GM06990 (cell line): ENCODE measurements at places on chromosomes 4 and X.

- DNase-seq = no peak
Observed at GRCh38 chr4:84498203-84498934, 723 bp downstream of the NKX6-1 start.

DNA sequence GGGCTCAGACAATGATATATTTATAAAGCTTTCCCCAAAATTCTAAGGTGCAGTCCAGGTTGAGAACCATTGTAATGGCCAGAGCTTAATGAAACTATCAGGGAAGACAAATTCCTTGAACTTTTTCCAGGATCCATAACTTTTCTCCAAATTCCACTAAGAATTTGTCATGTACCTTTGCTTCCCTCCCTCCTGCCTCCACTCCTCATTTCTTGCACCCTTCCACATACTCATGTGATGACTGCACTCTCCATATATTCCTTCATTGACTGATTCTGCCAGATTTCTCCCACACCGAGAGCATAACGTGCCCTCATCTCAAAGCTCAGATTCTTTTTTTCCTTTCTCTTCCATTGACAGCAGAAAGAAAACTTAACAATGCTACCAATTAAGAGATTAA lies 20.9 kb upstream of the AMELX start:
- no peak for DNase-seq

- DNase-seq = no peak
Observed at GRCh38 chrX:47179221-47179927, 14.3 kb upstream of the UBA1 start.

- no peak for DNase-seq
Observed at GRCh38 chr4:1473718-1474117, 67.5 kb upstream of the NKX1-1 start.

DNA sequence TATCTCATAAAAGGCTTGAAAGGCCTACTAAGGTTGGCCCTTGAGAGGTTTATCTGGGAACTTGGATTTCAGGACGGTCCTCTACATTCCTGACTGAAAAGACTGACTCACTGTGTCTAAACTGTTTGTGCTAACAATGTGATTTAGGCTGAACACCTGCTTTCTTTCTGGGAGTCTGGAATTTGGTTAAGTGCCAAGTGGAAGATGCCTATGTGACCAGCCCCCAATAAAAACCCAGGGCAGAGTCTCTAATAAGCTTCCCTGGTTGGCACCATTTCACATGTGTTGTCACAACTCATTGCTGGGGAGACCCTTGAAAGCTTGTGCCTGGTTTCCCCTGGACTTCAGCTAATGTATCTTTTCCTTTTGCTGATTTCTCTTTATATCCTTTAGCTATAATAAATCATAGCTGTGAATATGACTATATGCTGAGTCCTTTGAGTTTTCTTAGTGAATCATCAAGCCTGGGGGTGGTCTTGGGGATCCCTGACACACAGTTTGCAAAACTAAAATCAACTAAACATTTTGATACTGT lies 55.1 kb downstream of the GPR82 start:
- DNase-seq = no peak

GRCh38 chr4:62797221-62797620 lies 1597.1 kb downstream of the ADGRL3 start:
- DNase-seq = no peak

DNA sequence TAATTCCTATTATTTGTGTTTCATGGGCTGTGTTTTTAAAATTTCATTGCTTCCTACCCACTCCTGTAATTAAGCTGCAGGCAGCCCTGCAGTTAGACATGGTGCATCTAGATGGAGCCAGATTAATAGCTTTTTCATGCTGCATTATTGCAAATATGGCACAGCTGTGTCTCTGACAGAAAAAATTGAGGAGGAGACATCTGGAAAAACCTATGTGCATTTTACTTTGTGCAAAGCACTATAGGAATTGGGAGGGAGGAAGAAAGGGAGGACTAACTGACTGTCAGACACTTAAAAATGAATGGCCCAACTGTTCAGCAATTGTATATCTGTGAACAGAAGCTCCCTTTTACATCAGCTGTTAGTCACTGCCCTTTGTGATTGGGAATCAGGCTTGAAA lies 8.1 kb upstream of the RPGR start:
- no peak for DNase-seq

DNA sequence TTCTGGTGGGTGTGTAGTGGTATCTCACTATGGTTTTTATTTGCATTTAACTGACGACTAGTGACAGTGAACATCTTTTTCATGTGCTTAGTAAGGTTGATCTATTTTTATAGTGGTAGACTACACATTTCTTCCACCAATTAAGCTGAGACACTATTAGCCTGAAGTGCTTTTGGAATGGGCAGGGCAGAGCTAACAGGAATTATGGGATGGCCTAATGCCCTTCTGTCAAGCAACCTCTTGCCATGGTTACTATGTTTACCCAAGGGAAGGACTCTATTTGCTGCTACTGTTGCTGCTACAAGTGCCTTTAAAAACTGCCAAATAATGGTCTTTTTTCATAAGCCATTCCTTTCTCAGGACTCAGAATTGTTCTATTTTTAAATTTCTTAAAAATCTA lies 676.7 kb upstream of the ACTRT1 start:
- no peak for DNase-seq

- no peak for DNase-seq
Observed at GRCh38 chrX:331151-331824, 12.7 kb upstream of the GTPBP6 start.

DNA sequence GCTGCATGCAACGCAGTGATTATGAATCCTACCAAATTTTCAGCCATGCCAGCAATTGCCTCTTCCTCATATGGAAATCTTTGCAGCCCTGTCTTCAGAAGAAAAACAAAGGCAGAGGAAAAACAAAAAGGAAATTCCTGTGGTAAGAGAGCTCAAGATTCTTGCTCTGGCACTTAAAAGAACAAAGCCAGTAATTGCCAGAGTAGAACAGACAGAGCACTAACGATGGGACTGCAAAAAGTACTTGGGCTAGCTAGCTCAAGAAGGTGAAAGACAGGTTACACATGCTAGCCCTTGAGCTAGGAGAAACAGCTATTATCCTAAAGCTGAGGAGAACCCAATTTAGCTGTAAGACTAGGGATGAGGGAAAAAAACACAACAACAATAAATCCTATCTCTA lies 582.3 kb downstream of the KCNIP4 start:
- DNase-seq = no peak

GRCh38 chr4:38884254-38884653 lies 16.6 kb downstream of the FAM114A1 start:
- no peak for DNase-seq

GRCh38 chr4:80875642-80876041 lies 154.9 kb upstream of the BMP3 start:
- peak; percentile 83 for DNase-seq

- DNase-seq = no peak
Observed at GRCh38 chr4:37322122-37322521, 77.6 kb downstream of the NWD2 start.

DNA sequence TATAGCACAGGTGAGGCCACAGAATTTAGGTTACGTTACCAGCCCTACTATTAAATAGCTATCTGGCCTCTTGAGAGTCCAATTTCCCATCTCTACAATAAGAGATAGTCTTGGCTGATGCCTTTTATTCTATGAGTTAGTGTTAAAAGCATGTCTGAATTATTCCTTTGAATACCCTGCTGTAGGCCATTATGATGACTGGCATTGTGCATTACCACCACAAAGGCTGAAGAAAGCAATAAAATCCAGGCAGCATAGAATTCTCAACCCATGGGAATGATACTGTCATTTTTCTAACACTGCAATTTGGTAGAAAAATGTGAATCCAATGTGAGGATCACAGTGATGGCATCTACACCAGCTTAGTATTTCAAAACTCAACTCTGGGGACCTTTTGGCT lies 51.4 kb downstream of the OTC start:
- no peak for DNase-seq

GRCh38 chrX:63585936-63586335 lies 199.1 kb downstream of the ARHGEF9 start:
- DNase-seq = no peak

GRCh38 chrX:49269767-49270248 lies at the start of gene PPP1R3F:
TSS of gene PPP1R3F (plus strand) at chrX:49269793. CDS start at chrX:49269870, 77 bp downstream.
- DNase-seq = no peak

GRCh38 chrX:37745354-37745753 lies 34.5 kb upstream of the CYBB start:
- peak; percentile 17 for DNase-seq

DNA sequence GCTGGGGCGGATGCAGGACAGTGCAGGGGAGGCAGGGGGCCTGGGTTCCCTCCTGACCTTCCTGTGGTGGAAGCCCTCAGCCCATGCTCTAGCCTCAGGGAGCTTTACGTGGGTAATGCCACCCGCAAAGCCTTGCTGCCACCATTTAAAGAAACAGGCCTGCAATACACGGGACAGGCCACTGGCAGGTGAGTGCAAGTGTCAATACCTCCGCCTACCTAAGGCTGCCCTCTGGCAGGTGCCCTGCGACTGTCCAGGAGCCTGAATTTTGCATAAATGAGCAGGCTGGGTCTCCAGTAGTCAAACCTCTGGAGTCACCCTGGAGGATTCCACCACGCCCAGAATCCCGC lies 5.9 kb downstream of the CRMP1 start:
- no peak for DNase-seq

DNA sequence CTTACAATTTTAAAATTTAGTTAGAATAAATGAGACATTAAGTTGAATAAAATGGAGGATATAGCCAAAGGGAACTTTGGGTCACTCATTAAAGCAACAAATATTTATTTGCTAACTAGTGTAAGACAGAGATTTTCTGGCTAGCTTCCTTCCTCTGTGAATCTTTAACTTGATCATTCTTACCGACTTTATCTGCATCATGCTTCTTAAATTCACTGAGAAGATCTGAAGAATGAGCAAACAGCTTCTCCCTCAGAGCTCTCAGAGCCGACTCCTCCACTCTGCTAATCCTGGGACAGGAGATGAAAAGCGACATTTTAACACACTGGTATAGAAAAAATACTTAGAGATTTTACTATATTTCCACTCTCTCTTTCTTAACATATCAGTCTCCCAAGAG lies 35.1 kb downstream of the PPEF2 start:
- no peak for DNase-seq

- DNase-seq = no peak
Observed at GRCh38 chr4:146359771-146360170, 145.4 kb downstream of the REELD1 start.

DNA sequence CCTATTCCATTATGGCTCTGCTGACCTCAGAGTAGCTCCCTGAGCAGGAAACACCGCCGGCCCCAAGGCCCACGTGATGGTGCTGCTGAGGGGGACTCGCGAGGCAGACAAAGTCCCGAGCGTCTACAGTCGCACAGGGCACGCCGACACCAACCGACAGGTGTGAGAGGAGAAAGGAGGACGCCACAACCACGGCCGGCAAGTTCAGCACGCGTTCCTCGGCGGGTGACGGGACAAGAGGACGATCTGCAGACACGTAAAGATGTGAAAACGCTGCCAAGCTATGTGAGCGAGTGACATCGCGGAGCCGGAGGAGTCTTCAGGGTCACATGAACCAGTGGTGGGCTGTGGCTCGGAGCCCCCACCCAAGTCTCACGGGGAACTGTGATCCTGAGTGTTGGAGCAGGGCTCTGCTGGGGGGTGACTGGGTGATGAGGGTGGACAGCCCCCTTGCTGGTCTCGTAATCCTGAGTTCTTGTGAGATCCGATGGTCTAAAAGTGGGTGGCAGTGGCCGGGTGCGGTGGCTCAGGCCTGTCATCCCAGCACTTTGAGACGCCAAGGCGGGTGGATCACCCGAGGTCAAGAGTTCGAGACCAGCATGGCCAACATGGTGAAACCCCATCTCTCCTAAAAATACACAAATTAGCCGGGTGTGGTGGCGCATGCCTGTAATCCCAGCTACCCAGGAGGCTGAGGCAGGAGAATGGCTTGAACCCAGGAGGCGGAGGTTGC lies 34.0 kb downstream of the PPP2R3B start:
- no peak for DNase-seq

- DNase-seq = no peak
Observed at GRCh38 chr4:109263721-109264120, 38.7 kb downstream of the COL25A1 start.

DNA sequence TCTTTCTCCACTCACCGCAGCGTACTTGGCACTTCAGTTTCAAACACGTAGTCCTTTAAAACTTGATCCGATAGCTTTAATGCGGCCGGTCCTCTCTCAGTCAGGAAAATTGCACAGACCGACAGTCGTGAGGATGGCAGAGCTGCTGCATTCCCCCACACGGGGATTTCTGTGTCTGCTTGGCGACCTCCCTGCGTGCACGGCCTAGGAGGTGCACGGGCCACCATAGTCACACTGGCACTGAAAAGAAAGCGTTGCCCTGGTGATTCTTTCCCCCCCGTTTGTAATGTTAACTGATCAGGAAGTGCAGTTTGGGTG lies 10.3 kb downstream of the AKAP17A start:
- no peak for DNase-seq

- no peak for DNase-seq
Observed at GRCh38 chr4:101475246-101475645, 127.9 kb upstream of the PPP3CA start.

GRCh38 chr4:145808021-145808650 lies 128.2 kb downstream of the C4orf51 start:
- peak; percentile 77 for DNase-seq

DNA sequence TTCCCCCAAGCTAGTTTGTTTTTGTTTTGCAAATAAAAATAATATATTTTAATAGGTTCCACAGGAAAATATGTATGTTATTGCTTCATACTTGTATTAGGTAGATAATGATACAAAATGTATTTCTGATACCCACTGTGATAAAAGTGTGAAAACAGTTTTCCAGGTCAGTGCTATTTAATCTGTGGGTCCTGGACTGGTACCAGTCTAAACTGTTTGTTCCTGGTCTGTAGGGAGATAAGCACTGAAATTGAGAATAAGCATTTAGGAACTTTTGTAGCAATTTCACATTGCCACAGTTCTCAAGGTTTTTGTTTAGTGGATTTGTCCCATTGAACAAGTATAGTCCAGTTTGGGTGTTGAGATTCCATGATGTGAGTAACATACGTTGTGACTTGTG lies 110.5 kb downstream of the PDLIM5 start:
- DNase-seq = no peak

GRCh38 chr4:124754681-124755080 lies 42.1 kb upstream of the ANKRD50 start:
- no peak for DNase-seq

GRCh38 chr4:189377569-189377968 lies 563.1 kb upstream of the FRG1 start:
- DNase-seq = no peak

DNA sequence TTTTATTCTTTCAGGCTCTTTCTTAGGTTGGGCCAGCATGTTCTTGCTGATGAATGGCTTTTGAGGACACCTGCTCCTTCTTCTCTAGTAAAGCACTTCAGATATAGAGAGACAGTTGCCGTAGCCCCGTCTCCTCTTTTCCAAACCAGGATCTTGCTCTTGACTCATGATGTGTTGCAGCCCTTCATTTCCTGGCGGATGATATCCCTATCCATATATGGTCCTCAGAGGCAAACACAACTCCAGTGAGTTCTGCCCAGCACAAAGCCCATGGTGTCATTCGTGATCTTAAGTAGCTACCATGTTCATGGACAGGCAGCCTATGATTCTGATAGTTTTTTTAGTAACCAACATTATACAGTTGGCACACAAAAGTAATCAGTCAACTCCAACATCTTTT lies 59.8 kb upstream of the ACSL1 start:
- DNase-seq = no peak
